CD4-positive, alpha-beta memory T cell (primary cell): ENCODE measurements at places on chromosomes 12 and 14.

GRCh38 chr12:11877869-11878780 lies 192.6 kb upstream of the BCL2L14 start:
- DNase-seq = no peak

- DNase-seq = no peak
Measured at GRCh38 chr12:75917083-75917482, 114.5 kb downstream of the PHLDA1 start.

GRCh38 chr14:24095271-24096068 lies 1.4 kb downstream of the PCK2 start:
- peak; percentile 16 for DNase-seq

DNA sequence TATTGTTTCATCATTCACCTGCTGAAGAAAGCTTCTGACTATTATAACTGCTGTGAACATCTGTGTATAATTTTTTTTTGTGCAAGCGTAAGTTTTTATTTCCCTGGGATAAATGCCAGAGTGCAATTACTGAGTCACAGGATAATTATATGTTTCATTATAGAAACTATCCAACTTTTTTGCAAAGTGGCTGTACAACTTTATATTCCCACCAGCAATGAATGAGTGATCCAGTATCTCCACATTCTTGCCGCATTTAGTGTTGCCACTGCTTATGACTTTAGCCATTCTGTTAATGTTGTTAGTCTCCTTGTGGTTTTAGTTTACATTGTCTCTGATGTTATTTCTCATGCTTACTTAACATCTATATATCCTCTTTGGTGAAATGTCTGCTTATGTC lies 88.1 kb upstream of the CCDC175 start:
- DNase-seq = no peak
